Astrocyte (in vitro differentiated cells and primary cell): ENCODE measurements at places on chromosomes 4 and X. TPM values are rescaled to one million over a fixed set of nuclear protein-coding genes. Genes with fewer than 3 reads are reported as not detected.

The LNX1 gene
- 2.5 and 4.4 TPM in 2 replicates for total RNA-seq

The ZNF280C gene
- total RNA-seq = 7.3 and 7.8 TPM in 2 replicates

The GPM6B gene
- 21.5 and 22.4 TPM in 2 replicates for total RNA-seq

The MRPS18C gene
- 46.7 and 49.8 TPM in 2 replicates for total RNA-seq

The TCP11X2 gene
- not detected in 2 replicates for total RNA-seq
